ENCODE measurements at places on chromosomes 16 and 17.
A peak's percentile ranks its signal among the peaks of the same experiment; 100 is the strongest.

DNA sequence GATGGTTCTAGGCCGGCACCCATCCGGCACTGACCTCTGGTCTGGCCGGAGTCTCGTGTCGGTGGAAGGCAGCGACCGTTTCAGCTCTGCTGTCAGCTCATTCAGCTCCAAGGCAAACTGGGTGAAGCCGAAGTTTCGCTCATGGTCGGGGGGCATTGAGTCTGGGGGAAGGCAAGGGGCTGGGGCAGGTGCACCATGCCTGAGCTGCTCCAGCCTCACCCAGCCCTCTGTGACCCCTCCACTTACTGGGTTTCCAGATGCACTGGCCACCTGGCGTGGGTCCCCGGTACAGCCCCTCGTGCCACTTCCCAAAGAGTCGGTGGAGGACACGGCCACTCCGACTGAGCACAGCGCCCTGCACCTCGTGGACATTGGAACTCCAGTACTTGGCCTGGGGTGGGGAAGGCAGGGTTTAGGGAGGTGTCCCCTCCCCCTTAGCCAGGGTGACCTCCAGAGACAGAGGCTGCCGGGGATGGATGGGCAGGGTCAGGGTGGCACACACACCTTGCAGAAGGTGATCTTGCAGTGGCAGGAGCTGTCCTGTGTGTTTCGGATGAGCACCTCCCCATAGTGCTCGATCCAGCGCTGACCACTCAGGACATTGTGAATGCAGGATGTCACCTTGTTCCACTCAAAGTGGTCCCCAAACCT lies 12.6 kb downstream of the OSBPL7 start:
- no peak for DNase-seq

DNA sequence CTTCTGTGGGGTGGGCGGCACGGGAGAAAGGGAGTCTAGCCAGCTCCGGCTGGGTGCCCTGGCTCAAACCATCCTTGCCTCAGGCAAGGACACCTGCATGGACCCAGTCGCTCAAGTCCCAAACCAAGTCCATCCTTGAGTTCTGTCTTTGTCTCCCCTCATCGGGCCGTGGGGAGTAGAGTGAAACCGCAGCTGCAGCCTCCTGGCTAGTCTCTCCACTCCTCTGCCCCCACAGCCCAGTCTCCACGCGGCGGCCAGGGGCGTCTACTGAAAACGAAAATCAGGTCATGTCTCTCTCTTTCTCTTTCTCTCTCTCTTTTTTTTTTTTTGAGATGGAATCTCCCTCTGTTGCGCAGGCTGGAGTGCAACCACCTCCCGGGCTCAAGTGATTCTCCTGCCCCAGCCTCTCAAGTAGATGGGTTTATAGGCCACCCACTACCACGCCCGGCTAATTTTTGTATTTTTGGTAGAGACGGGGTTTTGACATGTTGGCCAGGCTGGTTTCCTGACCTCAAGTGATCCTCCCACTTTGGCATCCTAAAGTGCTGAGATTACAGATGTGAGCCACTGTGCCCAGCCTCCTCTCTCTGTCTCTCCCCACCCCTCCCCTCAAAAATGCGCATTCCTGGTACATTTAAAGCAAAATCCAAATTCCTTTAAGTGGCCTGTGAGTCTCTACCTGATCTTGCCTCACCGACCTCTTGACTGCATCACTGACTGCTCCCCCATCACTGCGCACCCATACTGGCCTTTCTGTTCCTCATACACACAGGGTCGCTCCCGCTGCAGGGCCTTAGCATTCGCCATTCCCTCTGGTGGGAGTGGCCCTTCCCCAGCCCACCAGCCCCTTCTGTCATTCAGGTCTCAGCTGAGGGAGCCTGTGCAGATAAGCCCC lies 17.7 kb upstream of the RMI2 start:
- DNase-seq, result no peak

- no peak for DNase-seq
Observed at GRCh38 chr17:17713839-17714238, 32.6 kb downstream of the RAI1 start.

GRCh38 chr17:17063546-17064122 lies 21.4 kb downstream of the MPRIP start:
- DNase-seq, result no peak

- DNase-seq, result no peak
Observed at GRCh38 chr16:2779978-2780898, 3.2 kb upstream of the ELOB start.

- DNase-seq, result no peak
Observed at GRCh38 chr17:36002631-36003030, 1.3 kb upstream of the CCL15 start.

DNA sequence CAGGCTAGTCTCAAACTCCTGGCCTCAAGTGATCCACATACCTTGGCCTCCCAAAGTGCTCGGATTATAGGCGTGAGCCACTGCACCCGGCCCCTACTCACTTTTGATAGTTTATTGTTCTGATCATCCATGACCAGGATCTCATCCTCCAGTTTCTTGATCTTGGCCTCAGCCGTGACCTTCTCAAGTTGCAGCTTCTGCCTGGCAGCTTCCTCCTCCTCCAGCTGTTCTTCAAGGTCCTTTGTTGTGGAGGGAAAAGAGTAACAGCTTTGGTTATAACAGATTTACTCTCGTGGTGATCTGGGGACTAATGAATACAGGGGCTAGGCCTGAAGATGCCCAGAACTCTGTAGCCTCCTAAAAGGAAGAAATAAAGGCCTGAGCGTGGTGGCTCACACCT lies 89.9 kb downstream of the NDE1 start:
- no peak for DNase-seq

DNA sequence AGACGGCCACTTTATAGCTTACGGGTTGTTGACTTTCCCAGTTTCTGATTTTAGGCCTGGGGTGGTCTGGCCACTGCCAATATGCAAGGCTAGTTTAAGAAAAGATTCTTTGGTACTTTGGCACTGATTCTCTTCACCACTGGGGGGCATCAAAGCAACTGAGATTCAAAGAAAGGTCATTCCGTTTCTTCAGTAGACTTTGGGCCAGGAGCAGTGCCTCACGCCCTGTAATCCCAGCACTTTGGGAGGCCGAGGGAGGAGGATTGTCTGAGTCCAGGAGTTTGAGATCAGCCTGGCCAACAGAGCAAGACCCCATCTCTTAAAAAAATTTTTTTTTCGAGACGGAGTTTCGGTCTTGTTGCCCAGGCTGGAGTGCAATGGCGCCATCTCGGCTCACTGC lies 53.0 kb downstream of the RPA1 start:
- DNase-seq, result no peak

DNA sequence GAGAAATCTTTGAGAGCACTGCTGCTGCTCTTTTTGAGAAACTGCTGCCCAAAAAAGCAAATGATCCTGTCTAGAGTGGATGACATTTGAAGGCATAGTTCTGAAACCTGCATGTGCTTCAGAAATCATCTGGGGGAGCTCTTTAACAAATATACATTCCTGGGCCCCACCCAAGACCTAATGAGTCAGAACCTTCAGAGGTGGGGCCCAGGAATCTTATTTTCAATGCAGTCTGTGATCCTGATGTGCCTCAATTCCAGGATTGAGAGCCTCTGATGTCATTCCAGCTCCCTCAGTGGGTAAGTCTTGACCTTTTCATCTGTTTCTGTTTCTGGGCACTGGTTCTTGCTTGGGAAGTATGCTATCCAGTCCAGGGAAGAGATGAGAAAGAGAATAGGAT lies 42.3 kb downstream of the HNF1B start:
- DNase-seq, result no peak

- DNase-seq, result peak; percentile 47
Observed at GRCh38 chr17:6713130-6713917, at the start of gene SLC13A5. TSS of gene SLC13A5 (minus strand) at chr17:6713369. CDS start at chr17:6713333, 36 bp downstream.

GRCh38 chr16:50956637-50957036 lies 194.4 kb downstream of the SALL1 start:
- DNase-seq, result no peak

- peak; percentile 76 for DNase-seq
Observed at GRCh38 chr16:24609740-24610415, 70.5 kb downstream of the RBBP6 start.

DNA sequence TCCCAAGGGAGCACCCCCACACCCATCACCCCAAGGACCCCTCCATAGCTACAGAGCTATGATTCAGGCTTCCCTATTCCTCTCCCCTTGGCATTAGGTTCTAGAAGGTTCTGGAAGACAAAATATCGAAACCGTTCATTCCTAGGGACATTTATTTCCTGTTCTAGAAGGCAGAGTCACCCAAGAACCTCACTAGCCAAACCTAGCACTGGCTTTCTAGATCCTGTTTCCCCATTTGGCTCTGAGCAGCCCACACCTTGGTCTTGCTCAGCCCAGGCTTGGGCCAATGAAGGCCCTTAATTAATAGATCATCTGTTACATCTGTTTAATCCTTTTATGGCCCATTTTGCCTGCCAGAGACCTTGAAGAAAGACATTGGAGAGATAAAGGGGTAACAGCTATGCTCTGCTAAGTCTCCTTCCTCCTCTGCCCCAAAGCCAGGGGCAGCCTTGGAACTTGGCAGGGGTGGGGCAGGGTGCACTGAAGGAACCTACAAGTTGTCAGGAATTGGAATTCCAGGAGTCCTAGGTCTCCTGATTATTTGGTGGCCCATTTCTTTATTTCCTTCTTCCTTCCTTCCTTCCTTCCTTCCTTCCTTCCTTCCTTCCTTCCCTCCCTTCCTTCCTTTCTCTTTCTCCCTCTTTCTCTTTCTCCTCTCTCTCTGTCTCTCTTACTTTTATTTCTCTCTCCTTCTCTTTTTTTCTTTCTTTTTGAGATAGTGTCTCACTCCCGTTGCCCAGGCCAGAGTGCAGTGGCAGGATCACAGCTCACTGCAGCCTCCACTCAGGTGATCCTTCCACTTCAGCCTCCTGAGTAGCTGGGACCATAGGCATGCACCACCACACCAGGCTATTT lies 8.7 kb upstream of the FZD2 start:
- no peak for DNase-seq

- no peak for DNase-seq
Observed at GRCh38 chr17:65332375-65332774, 195.2 kb downstream of the RGS9 start.

DNA sequence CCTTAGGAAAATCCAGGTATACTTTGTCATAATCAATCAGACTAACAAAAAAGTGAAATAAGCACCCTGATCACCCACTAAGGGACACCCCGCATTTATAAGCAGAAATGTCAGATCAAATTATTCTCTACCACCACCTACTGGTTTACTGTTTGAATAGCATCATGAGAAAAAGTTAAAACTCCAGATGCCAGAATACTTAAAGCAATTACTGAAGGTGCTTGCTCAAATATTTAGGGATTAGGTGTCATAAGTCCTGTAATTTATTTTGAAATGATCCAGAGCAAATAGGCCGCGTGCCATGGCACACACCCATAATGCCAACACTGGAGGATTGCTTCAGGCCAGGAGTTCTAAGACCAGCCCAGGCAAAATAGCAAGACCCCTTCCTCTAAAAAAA lies 2.3 kb downstream of the TOP2A start:
- no peak for DNase-seq

- DNase-seq, result no peak
Observed at GRCh38 chr16:81873843-81874752, 95.0 kb downstream of the PLCG2 start.

DNA sequence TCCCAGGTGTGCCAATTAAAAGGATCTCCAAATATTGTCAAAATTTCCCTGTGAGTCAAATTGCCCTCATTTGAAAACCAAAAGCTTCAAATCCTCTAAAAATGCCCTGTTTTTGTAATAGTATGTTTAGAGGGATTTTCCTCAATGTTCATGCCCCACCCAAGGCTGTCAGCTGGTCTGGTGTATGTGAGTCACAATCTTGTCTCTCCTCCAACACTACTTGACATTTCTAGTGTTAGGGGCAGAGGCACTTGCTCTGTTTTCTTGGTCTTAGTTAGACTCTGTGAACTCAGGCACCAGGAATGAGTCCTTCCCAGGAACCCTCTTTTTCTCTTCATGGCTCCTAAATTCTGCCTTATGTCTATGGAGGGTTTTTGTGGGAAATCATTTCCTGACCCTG lies 634.8 kb downstream of the KCNJ2 start:
- no peak for DNase-seq

GRCh38 chr16:60641067-60641665 lies 1395.1 kb downstream of the CDH8 start:
- no peak for DNase-seq

GRCh38 chr17:19656851-19657581 lies 8.5 kb downstream of the ALDH3A2 start:
- DNase-seq, result no peak

DNA sequence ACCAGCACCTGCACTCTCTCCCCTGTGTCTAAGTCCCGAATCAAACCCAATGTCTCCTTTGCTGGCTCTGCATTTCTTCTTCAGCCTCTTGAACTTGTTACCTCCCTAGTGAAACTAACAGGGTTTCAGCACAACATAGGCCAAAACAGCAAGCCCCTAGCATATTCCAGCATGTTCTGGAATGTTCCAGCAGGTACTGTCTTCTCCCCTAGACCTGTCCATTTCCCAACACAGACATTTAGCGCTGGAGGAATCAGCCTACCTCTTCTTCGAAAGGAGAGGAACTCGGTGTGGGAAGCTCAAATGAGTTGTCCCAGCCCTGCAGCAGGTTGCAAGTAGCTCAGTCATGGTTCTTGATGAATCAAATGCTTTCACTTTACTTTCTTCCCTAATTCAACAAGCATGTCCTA lies 47.1 kb downstream of the LITAF start:
- no peak for DNase-seq

- DNase-seq, result no peak
Observed at GRCh38 chr17:33198954-33199353, 94.1 kb downstream of the ASIC2 start.

GRCh38 chr17:3697103-3697476 lies 1.1 kb upstream of the P2RX5 start:
- DNase-seq, result no peak

- DNase-seq, result no peak
Observed at GRCh38 chr17:19273731-19274130, 36.6 kb downstream of the EPN2 start.

GRCh38 chr17:50186661-50187393 lies 14.6 kb downstream of the COL1A1 start:
- DNase-seq, result no peak

- no peak for DNase-seq
Observed at GRCh38 chr16:28192806-28193529, 18.8 kb downstream of the XPO6 start.

DNA sequence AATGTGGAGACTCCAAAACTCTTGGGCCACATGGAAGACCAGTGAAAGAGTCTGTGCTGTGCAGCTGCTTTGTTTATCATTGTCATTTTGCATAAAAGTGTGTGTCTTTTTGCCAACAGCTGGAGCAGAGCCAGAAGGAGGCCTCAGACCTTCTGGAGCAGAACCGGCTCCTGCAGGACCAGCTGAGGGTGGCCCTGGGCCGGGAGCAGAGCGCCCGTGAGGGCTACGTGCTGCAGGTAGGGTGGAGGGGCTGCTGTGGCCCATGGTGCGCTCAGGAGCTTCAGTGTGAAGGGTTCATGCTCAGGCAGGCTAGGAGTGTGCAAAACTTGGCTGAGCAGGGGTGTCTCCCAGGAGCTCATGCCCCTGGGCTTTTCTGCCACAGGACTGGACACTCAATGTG lies 45.0 kb downstream of the PLD6 start:
- no peak for DNase-seq

- DNase-seq, result no peak
Observed at GRCh38 chr17:69962436-69962995, 112.5 kb upstream of the KCNJ16 start.

DNA sequence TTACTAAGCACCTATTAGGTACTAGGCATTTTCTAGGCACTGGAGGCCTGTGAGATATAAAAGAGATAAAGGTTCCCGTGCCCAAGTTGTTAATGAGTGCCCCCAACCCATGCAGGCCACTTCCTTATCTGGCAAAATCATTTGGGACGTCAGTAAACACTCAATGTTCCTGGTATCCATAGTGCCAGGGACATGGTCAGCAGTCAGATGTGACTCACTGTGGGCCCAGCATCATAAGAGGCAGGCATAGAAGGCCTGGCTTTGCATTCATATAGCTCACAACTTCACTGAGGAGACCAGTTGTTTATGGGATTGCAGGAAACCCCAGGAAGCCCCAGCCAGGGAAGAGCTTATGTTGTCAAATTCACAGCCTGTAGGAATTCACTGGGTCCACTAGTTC lies 81.1 kb downstream of the MRC2 start:
- no peak for DNase-seq
